ENCODE measurements at places on chromosomes 12 and 14.
A peak's percentile ranks its signal among the peaks of the same experiment; 100 is the strongest.

GRCh38 chr14:104584557-104584956 is 5.0 kb downstream of the C14orf180 start:
- DNase-seq, result no peak

DNA sequence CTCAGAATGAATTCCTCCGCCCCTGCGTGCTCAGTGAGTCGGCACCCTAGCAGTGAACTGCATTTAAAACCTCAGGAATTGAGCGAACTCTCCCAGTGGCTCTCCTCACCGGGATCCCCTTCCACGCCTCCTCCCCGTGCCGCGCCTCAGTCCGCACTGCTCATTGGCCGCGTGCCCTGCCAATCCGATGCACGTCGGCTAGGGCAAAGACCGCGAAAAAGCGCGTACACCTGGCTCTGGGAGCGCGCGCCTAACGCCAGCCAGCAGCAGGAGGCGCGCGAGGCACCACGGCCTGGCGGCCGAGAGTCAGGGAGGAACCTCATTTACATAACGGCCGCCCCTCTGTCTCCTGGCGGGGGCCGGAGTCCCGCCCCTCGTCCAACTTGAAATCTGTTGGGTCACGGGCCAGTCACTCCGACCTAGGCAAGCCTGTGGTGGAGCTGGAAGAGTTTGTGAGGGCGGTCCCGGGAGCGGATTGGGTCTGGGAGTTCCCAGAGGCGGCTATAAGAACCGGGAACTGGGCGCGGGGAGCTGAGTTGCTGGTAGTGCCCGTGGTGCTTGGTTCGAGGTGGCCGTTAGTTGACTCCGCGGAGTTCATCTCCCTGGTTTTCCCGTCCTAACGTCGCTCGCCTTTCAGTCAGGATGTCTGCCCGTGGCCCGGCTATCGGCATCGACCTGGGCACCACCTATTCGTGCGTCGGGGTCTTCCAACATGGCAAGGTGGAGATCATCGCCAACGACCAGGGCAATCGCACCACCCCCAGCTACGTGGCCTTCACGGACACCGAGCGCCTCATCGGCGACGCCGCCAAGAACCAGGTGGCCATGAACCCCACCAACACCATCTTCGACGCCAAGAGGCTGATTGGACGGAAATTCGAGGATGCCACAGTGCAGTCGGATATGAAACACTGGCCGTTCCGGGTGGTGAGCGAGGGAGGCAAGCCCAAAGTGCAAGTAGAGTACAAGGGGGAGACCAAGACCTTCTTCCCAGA is at the start of gene HSPA2:
HSPA2 (plus strand) TSS at position 534 of the 995 bp plus-strand sequence; CDS start at position 643, 109 bp downstream.
- peak; percentile 99 for DNase-seq

DNA sequence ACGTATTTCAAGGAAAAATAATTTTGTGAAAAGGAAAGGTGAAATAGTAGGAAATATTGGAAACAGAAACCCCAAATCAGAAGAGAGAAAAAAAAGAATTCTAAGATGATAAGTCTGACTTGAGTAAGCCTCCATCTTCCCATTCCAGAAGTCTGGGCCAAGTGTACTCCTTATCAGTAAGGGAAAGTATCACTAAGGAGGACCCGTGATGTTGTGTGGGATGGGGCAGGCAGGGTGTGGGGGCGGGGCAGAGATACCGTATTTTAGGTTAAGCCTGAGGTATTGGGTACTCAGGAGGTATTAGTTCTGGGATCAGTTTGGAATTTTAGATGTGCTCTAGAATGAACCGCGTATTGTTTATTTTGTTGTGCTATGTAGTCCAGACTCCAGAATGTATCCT is 33.8 kb upstream of the PSMA6 start:
- no peak for DNase-seq

GRCh38 chr12:133235401-133236112 is at the start of gene ANHX:
ANHX (minus strand) TSS chr12:133235877; CDS start chr12:133234356, 1,521 bp downstream.
- DNase-seq, result no peak

DNA sequence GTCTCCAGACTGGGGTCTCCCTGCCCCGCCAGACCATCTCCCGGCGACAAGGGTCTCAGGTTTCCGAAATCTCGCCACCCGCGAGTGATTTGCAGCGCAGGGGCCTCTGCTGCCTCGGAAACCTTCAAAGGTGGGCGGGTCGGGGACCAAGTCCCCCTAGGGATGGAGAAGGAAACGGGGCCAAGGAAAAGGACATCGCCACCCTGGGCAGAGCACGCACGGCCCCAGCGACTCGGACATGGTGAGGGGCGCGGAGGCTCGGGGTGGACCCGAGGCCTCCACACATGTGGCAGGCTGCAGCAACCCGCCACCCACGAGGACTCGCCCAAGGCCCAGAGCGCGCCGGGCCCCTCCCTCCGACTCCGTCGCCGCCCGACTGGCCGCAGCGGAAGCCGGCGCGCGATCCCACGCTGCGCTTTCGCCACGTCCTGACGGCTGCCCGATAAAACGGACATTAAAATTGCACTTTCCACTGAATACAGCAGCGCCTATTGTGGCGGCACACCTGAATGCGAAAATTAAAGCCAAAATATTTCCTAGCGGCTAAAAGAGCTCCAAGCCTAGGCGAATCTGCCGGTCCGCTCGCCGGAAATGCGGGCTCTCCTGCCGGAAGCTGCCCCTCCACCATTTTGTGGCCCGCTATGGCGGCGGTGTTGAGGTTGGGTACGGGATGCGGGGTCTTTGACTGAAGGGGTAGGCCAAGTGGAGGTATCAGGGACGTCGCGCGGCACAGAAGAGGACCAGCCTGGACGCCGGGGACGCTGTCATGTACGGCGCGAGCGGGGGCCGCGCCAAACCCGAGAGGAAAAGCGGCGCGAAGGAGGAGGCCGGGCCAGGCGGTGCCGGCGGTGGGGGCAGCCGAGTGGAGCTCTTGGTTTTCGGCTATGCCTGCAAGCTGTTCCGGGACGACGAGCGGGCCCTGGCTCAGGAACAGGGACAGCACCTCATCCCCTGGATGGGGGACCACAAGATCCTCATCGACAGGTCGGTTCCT is at the start of gene SFSWAP:
SFSWAP (plus strand) TSS at position 627 of the 994 bp plus-strand sequence; CDS start at position 767, 140 bp downstream.
- DNase-seq, result peak; percentile 30

GRCh38 chr14:64680013-64680713 is 24.1 kb upstream of the PLEKHG3 start:
- no peak for DNase-seq

DNA sequence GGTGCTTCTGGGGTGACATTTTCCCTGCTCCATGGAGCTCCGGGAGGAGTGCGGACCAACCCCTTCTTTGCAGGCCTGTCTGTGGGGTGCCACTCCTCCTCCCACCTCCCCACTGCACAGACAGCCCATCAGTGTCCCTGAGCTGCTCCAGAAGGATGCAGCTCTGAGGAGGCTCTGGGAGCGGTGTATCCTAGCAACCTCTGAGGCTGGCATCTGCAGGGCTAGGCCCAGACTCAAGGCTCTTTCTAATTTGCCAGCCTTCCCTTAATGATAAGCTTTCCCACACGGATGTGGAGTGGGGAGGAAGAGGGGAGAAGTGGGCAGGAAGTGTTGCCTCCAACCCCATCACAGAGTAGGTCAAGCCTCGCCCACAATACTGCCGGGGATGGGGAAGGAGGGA is 59.7 kb downstream of the CALM1 start:
- no peak for DNase-seq

GRCh38 chr14:87652278-87652677 is 340.7 kb downstream of the GALC start:
- DNase-seq, result no peak

- DNase-seq, result peak; percentile 65
Observed at GRCh38 chr14:74583689-74584434, 28.2 kb downstream of the LTBP2 start.

- no peak for DNase-seq
Observed at GRCh38 chr12:118098401-118098800, 5.4 kb downstream of the VSIG10 start.

GRCh38 chr12:48414021-48414420 is 58.3 kb upstream of the ANP32D start:
- DNase-seq, result no peak

DNA sequence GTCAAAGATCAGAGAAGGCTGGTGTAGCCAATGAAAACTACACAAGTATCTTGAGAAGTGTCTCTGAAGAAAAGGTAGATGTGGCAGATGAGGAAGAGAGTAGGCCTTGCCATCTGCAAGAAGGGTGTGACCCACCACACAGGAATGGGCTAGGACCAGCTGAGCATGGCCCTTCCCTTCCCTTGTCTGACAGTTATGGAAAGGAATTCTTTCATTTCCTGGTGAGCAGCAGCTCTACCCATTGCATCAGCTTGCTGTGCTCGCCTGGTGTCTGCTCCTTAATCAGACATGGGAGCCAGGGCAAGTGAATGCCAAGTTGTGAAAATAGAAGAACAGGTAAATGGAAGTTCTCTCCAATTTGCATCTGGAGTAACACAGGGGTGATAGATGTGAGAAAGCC is 145.2 kb upstream of the KRR1 start:
- DNase-seq, result peak; percentile 76

DNA sequence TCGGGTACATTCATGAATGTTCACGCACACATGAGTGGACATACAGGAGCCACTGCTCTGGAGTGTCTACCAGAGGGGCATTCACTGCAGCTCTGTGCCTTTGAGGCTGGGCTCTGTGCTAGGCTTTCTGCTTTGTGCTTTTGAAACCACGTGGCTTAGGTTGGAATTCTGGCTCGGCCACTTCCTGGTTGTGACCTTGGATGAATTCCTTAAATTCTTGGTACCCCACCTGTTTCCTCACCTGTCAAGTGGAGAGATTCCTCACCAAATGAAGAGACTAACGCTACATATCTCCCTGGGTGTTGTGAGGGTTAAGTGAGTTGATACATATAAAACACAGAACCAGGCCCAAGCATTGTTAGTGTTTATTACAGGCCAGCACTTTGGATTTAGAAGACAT is 842.8 kb downstream of the VRK1 start:
- no peak for DNase-seq

DNA sequence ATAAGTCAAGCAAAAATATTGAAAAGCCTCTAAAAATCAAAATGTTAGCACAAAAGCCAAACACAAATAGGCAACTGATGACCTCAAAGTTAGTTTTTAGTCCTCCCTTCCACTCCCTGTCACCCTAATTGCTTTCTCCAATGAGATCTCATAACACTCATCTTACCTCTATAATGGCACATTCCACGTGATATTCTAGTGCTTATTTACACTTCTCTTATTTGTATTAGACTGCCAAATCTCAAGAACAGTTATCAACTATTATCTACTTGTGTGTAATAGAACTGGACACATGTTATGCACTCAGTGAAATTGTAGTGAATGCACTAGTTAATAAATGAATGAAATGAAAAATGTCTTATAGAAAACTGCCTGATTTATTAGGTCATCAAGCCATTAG is 55.5 kb upstream of the AVPR1A start:
- DNase-seq, result no peak

DNA sequence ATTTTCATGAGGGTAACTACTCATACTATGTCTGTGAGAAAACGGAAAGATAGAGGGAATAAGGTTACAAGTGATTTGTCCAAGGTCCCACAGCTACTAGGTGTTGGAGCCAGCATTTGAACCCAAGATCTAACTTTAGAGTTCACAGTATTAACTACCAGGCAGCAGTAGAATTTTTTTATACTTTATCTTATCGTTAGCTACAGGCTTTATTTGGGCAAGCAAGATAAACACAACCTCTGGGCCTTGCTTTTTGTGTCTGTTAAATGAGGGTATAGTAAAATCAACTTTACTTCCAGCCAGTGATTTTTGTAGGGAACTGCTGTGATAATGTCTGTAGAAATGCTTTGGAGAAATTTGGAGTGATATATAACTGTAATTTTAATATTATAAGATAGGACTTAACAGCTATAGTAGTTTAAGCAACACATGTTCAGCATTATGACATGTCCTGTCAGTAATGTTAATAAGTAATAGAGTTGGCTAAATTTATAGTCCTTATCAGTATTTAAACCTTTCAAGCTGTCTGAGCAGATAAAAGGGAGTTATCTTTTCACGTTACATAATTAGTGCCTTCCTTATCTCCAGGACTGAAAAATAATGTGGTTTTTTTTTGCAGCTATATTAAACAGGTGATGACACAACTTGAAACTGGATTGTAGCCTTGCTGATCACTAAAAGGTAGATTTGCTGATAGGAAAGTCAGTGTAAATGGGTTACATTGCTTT is 12.8 kb downstream of the LEMD3 start:
- DNase-seq, result no peak

GRCh38 chr12:20282401-20282800 is 85.9 kb upstream of the PDE3A start:
- DNase-seq, result no peak

- no peak for DNase-seq
Observed at GRCh38 chr14:65476273-65476941, 63.9 kb downstream of the FUT8 start.

All from AG04450 (cell line).